ENCODE measurements at places on chromosomes 2 and 18.

DNA sequence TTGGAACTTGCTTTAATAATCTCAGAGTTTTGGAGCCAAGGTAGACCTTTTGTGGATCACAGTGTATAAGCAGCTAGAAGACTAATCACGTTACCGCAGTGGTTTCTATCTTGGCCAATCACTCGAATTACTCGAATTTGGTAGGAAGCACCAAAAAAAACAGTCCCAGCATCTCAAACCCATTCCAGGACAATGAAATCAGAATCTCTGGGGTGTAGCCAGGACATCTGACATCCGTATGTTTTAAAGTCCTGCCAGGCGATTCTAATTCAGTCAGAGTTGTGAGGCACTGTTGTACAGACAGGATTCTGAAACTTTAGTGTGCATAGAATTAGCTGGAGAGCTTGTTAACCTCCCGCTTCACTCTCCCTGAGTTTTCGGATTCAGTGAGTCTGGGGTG, 30.8 kb downstream of the GRHL1 start:
- DNase-seq, result no peak

GRCh38 chr2:120404274-120404673, 58.3 kb downstream of the INHBB start:
- DNase-seq, result no peak

GRCh38 chr2:17951563-17951962, 73.1 kb downstream of the KCNS3 start:
- no peak for DNase-seq

GRCh38 chr18:75230163-75231052, 19.8 kb downstream of the TSHZ1 start:
- DNase-seq, result no peak

GRCh38 chr2:79512442-79513401, at the start of gene CTNNA2:
CTNNA2 (plus strand) TSS chr2:79513051.
- DNase-seq, result peak; percentile 50

DNA sequence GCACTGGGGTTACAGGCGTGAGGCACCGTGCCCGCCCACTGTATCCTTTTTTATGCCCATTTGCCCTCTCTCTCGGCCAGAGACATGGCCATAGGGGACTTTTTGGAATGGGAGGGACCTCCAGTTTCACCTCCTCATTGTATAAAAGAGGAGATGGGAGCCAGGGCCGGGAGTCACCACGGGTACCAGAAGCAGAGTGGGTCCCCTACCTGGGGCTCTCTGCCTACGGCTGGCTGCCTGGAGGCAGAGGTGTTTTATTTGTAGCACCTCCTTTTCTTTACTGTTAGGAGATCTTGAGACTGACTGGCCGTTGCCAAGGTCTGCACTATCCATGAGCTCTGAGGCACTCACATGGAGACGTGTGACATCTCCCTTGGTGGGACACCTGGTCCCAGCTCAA, 162.8 kb downstream of the LDLRAD4 start:
- no peak for DNase-seq

DNA sequence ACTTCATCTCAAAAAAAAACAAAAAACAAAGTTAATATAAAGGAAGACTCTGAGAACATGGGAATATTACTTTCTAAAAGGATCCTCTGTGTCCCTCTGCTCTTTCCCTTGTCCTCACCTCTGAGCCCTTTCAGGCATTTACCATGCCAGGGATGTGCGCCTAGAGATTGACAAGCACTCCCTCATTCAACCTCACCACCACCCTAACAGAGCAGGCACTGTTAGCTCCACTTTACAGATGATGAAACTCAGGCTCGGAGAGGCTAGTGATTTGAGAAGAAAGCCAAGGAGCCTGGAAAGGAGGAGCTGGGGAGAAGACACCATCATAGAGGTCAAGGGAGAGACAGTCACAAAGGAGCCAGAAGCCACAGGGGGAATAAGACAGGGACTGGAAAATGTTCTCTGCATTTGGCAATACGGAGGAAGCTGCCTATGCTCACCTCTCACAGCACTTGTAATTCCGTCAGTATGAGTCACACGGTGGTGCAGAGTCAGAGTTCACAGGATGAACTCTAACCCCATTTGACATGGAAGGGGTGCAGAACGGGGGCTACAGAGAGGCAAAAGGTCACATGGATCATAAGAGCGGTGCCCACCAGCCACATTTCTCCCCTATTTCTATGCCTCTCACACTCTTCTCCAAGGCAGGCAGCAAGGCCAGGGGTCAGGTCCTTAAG, 101.8 kb upstream of the NFU1 start:
- DNase-seq, result no peak

DNA sequence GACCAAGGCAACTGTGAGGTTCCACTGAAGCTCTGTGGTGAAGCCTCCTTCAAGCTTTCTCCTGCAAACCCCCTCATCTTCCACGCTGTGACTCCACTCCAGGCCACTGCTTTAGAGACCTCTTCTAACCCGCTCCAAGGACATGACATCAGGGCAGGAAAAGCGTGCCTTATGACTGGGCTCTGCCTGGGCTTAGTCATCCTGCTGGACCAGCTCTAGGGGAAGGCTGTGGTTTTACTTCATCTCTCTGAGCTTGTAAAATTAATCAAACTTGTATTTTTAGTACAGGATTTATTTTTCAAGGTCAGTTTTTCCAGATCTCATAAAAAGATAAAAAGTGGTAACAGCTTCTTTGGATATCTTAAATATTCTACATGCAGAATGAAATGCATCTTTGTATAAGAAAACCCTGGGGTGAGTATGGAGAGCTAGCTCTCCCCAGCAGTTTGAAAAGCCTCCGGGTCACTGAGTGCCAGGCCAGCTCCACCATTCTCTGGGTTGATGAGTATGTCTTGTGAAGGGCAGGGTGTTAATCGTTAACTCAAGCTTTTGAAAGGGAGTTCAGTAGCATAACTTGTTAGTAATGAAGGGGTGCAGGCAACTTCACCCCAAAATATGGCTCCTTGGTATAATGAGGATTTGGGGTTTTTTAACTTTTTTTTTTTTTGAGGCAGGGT, 33.1 kb upstream of the YPEL5 start:
- no peak for DNase-seq

DNA sequence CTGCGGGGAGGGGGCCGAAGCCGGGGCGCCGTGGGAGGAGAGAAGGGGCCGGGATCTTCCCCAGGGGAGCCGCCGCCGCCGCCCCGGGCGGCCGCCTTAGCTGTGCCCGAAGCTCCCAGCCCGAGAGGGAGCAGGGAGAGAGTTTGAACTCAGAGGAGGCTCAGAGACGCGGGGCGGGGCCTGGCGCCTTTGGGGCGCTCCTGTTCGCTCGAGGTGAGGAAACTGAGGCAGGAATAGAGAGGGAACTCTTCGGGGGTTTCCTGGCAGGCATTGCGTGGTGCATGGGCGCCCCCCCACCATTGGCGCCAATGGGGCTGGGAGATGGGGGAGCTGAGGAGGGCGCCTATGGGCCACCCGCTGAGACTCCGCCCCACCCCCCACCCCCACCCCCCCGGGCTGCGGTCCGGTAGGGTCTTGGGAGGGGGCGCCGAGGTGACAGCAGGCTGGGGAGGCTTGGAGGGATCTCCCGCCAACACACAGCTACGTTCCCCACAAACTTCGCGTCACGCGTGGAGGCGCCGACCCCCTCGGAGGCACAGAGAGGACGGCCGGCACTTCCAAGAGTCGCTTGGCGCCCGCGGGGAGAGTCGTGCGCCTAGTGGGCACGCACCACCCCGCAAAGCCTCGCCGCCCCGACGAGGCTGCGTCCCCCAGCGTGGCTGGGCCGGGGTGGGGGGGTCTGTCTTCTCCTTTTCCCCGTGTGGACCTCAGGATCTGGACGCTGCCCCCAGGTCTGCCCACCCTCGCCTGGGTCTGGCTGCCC, 680 bp downstream of the CTDSP1 start:
- no peak for DNase-seq

- DNase-seq, result no peak
These were observed 269.3 kb upstream of the EPC2 start for GRCh38 chr2:148375214-148375613.

GRCh38 chr2:199366406-199366805, 91.3 kb downstream of the SATB2 start:
- no peak for DNase-seq

GRCh38 chr2:75565472-75566462, 5.0 kb upstream of the EVA1A start:
- DNase-seq, result no peak

DNA sequence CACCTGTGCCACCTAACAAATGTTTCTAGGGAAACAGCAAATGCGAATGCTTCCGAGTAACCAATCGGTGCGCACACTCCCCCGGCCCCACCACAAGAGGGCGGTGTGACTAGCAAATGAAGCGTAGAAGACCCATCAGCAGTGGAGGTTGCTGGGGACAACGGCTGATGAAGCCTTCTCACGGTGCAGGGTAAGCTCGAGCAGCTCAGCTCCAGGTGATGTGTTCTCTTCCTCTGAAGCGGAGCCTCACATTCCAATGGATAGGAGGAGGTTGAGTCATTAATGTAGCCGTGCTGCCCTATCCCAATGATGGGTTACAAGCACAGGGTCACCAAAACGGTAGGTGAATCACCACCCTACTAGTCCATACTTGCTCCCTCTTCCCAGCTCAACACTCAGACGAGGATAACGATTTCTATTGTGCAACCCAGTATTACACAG, 127.6 kb upstream of the TWIST2 start:
- peak; percentile 42 for DNase-seq

DNA sequence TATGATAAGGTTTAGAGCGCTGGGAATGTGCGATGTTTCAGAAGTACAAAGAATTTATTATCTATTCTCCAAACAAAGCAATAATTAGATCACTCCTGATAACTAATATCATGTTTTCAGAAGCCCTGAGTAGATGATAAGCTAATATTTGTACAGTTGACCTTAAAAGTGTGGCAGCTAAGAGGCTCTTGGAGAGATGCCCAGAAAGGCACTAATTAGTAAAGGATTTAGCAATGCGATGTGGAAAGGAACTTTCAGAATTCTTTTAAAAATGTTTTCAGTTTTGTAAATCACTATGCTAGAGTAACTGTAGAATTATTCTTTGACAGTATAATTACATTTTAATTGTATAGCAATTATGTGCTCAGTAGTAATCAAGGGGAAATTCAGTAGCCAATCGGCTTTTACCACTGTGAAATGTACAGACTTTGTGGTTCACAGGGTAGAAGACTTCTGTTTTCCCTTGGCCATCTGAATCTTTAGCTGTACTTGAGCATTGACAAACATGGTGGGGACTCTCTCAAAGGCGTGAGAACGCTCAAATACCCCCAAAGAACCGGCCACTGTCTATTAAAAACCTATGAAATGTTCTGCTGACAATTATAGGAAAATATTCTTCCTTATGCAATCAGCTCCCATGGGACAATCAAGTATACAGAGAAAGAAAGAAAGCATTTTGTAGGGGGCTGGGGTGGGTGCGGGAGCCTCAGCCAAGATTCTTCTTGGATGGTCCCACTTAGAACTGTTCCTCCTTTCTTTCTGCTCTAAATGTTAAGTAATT, 262.8 kb upstream of the AGAP1 start:
- peak; percentile 40 for DNase-seq

- no peak for DNase-seq
These were observed 127.8 kb downstream of the NXPH2 start for GRCh38 chr2:138652378-138652777.

GRCh38 chr2:86074811-86075210, 30.9 kb downstream of the POLR1A start:
- no peak for DNase-seq

GRCh38 chr2:18373664-18374063, 186.8 kb downstream of the RDH14 start:
- no peak for DNase-seq

GRCh38 chr2:179417436-179417949, 152.9 kb upstream of the SESTD1 start:
- no peak for DNase-seq

- DNase-seq, result no peak
These were observed 38.6 kb upstream of the RASGRP3 start for GRCh38 chr2:33437815-33438214.

GRCh38 chr2:181607629-181608590, 49.0 kb downstream of the CERKL start:
- DNase-seq, result no peak

DNA sequence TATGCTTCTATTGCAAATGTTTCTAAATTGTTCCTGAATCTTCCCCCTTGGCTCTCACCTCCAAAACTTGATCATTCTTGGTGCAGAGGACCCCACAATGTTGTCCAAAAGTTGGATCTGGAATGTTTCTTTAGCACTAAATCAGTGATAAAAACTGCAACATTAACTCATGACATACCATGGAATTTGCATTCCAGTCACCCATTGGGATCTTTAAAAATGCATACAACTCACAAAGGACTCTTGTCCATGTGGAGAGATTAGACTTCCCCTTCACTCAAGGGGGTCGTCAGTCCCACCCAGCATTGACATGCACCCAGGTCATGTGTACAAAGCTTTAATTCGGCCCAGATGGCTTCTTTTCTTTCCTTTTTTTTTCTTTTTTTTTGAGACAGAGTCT, 169.3 kb downstream of the SETBP1 start:
- DNase-seq, result no peak

DNA sequence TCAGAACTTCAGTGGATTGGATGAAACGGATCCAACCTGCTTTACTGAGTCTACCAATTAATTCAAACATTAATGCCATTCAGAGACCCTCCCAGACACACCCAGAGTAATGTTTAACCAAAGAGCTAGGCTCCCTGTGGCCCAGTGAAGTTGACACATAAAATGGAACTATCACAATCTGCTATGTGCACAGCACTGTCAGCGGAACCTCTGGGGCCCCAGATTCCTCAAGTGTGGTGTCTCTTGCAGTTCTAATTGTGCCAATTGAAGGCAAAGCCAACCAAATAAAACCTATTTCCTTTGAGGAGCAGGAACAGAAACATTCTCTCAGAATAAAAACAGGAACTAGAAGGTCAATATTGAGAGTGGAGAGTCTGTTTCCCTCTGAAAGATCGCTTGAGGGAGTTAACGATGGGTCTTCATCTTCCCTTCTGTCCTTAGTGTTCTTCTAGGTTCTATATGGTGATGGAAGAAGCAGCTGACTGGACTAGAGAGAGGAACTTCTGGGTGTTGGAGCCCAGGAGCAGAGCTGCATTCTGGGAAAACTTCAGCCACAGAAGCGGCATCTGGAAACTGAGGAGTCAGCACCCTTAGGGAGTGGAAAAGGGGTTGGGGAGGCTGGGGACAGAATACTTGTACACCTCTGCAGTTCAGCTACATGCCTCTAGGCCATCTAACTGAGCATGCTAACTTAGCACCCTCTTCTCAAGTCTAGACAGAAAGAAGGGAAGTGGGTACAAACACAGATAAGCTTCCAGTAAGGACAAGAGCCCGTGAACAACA, 174.4 kb upstream of the FBXO11 start:
- no peak for DNase-seq
